ENCODE measurements at places on chromosomes 1 and 21.

GRCh38 chr1:167332503-167332902 is 111.8 kb downstream of the POU2F1 start:
- no peak for DNase-seq

DNA sequence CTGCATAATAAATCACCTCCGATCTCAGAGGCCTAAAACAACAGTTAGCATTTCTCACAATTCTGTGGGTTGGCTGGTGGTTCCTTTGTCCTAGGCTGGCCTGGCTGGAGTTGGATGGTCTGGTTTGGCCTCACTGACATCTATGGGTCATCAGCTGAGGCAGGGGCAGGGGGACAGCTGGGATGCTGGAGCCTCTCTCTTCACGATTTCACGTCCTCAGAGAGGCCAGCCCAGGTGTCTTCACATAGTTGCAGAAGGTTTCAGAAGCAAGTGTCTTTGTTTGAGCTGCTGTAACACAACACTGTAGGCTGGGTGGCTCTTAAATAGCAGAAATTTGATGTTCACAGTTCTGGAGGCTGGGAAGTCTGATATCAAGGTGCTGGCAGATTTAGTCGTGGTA is 155.5 kb upstream of the CACNA1E start:
- no peak for DNase-seq

- no peak for DNase-seq
These were observed 27.5 kb upstream of the STMN1 start for GRCh38 chr1:25933479-25934365.

- no peak for DNase-seq
These were observed 19.5 kb upstream of the PADI3 start for GRCh38 chr1:17229379-17229778.

GRCh38 chr1:53521924-53522552 is 62.8 kb downstream of the DMRTB1 start:
- DNase-seq, result no peak

DNA sequence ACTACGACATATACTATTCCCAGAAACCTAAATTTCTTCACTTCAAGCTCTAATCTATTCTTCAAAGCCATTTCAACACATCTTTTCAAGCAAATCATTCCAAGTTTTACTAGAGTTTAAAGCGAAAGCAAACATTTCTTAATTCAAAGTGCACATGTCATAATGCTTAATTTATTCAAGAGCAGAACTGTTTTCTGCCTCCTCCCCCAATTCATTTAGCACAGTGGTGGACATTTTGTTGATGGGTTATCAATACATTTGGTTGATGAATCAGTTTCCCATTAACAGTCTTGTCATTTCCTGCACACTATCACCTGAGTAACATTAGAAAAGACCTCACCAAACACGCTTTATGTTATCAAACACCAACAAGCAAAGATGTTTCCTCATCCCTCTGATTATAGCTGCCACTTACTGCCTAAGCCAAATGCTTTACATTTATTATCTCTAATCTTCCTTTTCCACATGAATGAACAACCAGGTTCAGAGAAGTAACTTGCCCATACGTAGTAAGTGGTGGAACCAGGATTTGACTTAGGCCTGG is 2.0 kb downstream of the SRSF4 start:
- no peak for DNase-seq

DNA sequence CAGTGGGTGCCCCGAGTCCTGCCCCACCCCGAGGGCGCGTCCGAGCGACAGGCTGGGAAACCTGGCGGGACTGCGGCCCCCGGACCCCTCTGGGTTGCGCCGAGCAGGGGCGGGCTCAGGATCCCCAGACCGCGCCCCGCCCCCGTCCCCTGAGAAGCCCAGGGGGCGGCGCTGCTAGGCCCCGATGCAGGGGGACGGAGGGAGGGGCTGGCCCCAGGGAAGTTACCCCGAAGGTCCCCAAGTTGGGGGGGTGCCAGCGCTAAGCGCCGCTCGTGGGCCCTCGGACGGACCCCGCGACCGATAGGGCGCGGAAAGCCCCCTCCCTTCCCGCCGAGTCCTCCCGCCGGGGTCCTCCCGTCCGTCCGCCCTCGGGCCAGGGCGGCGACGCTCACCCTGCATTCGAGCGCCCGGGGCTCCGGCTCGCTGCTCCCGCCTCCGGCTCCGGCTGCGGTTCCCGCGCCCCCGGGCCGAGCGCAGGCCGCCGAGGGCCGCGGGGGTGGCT is 414 bp downstream of the GPR153 start:
- peak; percentile 42 for DNase-seq

GRCh38 chr1:64480999-64481772 is 11.3 kb downstream of the CACHD1 start:
- DNase-seq, result no peak

DNA sequence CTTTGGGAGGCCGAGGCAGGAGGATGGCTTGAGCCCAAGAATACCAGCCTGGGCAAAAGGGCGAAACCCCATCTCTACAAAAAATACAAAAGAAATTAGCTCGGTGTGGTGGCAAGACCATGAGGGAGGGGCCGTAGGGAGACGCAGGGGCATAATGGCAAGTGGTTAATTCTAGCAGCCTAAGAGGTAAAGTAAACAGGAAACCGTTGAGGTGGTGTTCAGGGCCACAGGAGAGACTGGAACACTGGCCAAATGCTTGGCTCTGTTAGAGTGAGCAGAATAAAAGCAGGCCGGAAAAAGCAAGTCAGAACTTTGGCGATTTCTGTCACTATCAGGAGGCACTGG is 89.2 kb downstream of the RIPK4 start:
- DNase-seq, result no peak

GRCh38 chr1:110612060-110612745 is 6.0 kb upstream of the KCNA2 start:
- no peak for DNase-seq

- DNase-seq, result no peak
These were observed 169.2 kb downstream of the APP start for GRCh38 chr21:26001356-26001755.

- no peak for DNase-seq
These were observed 84.7 kb downstream of the LHX9 start for GRCh38 chr1:198001776-198002408.

- DNase-seq, result no peak
These were observed 61.9 kb downstream of the ACOT7 start for GRCh38 chr1:6331543-6332273.

DNA sequence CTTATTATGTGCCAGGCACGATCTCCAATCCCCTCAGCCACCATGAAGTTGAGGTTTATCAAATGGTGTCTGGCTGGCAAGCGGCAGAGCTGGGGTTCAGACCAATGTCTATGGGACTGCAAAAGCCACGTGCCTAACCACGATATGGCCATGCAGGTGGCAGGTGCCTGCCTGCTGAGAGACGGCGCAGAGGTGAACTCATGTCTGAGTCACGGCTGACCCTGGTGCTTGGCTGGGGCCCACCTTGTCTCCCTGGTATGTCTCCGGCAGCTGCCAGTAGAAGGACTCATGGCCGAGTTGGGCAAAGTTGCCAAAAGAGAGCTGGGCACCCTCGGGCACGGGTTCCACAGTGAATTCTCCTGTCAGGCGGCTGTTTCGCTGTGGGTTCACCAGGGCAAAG is 59.9 kb downstream of the LDLRAD2 start:
- no peak for DNase-seq

DNA sequence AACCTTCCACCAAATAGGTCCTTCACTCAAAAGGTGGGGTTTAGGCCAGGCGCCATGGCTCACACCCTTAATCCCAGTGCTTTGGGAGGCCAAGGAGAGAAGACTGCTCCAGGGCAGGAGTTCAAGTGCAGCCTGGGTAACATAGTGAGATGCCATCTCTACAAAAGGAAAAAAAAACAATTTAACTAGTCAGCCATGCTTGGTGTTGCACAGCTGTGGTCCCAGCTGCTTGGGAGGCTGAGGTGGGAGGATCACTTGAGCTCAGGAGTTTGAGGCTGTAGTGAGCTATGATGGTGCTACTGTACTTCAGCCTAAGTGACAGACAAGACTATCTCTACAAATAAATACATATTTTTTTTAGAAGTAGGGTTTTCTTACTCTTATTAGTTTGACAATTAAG is 617.5 kb downstream of the KIF26B start:
- DNase-seq, result no peak

DNA sequence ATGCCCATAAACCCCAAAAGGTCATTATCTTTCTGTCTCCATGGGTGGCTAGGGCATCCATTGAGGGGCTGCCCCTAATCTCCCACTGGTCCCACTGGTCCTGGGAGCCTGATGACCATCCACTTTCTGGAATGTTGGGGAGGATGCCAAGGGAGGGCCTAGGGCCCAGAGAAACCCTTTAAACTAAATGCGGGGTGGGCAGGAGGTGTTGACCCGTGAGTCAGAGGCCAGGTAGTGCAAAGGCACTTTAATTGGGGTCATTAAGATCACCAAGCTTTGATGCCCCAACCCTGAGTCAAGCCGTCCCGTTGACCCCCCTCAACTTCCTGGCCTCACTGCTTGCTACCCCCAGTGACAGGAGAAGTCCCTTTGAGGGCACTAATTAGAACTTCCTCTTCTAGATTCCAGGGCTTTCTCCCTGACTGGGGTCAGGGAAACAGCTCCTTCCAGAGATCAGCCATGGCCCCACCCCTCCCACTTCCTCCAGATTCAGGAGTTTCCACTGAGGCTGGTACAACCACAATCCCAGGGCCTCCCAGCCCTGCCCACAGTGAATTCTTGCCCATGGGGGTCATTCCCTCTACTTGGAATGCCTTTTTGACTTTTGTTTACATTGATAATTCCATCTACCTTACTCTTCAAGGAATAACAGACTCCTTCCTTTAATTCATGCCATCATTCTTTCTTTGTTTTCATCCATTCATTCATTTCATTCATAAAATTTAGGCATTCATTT is 15.5 kb upstream of the SERINC2 start:
- DNase-seq, result no peak

DNA sequence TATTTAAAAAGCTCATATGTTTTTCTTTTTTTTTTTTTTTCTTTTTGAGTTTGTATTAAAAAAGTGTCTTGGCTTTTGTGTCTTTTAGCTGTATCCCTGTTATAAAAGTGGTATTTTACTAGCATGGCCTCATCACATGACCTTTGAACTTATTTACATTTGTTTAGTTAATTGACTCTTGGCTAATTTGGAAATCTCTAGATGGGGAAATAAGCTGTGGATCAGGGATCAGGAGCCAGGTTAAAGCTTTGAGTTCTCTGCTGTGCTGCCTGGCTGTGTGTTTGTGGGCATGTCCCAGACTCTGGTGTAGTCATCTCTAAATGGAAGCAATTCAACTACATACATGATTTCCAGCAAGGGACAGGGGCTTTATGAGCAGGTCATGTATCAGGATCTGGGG is 56.5 kb downstream of the HHAT start:
- no peak for DNase-seq

DNA sequence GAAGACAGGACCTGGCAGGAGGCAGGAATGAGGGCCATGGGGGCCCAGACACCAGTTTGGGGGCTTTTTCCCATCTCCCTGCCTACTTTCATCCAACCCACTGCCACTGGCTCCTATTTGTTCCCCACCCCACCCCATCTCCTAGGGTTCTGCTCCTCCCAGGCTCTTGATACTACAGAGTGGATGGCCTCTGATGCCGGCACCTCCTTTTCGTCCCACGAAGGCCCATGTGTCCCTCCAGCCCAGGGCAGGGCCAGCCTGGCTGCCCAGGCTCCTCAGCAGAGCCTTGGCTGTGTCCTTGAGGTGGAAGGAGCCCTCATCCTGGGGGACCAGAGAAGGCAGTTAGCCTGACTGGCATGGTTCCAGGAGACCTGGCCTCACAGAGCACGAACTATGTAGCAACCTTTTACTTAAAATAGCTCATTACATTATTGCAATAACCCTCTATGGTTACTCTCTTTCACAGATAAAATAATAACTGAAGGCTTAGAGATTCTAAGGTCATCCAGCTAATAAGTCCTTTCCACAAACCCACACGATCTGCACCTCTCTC is 3.5 kb downstream of the POMGNT1 start:
- no peak for DNase-seq

DNA sequence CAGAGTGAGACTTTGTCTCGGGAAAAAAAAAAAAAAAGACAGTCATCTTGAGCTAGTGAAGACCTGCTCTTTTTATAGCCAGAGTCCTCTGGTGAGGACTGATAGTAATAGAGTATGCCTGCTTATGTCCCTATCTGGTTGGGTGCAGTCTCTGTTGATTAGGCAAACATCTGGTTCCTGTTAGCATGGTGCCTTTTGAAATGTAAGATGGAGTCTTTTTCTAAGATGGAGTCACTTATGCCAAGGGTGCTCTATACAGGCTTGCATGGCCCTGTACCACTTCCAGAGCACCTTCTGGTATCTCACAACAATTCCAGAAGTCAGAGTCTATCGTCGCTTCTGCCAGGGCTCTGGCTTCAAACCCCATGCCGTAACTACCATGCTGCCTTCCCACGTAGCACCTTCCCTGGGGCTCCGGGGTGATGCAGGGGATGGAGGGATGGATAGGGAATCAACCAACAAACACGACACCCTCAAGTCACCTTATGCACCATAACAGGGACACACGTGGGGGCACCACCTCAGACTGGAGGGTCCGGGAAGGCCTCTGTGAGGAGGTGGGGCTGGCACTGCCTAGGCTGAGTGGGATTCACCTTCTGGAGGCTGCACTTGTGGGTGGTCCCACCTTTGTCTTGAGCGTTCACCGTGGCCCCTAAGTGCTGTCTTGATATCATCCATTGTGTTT is 11.6 kb upstream of the PADI6 start:
- no peak for DNase-seq

- DNase-seq, result no peak
These were observed 351.6 kb upstream of the B3GALT2 start for GRCh38 chr1:193538003-193538354.

DNA sequence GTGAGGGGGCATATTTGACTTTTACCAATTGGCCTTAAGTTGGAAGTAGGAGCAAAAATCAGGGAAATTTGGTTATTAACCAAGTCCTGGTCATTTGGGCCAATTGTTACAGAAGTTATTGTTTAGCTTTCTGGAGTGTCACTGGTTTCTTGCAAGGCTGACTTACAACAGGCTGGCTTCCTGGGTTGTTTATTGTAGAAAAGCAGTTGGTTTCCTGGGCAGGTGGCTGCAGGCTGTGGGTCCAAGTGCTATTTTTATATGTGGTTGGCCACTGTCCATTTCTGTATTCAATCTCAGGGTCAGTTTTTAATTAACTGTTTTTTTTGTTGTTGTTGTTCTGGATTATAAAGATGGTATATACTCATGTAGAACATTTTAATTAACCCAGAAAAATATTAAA is 174.1 kb downstream of the KCNJ6 start:
- DNase-seq, result no peak
